ENCODE measurements at places on chromosomes 11 and 22.

- DNase-seq, result no peak
These were observed 22.0 kb upstream of the GRAMD4 start for GRCh38 chr22:46598224-46598623.

DNA sequence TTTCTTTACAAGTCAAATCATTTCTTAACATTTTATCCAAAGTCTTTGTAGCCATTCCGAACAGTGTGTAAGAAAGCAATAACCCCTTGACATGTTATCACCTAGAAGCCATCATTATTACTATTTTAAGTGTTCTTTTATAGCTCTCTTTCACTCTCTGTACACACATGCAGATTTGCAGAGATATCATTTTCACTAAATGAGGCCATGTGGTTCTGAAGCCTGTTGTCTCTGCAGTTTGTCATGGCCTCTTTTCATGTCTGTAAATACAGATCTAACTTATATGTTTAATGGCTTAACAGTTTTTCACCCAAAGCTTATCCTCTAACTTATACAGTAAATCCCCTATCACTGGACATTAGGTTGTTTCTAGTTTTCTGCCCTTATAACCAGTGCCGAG lies 166.8 kb downstream of the MYO18B start:
- no peak for DNase-seq

DNA sequence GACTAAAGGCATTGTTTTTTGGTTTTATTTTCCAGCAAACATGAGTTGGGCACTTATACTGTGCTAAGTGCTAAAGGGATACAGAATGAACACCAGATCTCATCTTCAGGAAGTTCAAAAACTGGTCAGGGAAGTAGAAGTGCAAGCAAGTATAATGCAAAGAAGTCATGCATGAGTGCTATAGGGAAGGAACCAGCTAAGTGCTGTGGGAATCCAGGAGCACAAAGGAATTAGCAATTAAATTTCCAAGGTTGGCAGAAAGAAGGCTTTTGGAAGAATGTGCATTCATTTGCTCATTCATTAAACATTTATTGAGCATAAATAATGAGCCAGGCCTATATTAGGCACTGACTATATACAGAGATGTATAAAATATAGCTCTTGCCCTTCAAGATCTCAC lies 143.7 kb upstream of the ARHGAP42 start:
- no peak for DNase-seq

- no peak for DNase-seq
These were observed 53.0 kb upstream of the LRRC32 start for GRCh38 chr11:76723548-76723947.

DNA sequence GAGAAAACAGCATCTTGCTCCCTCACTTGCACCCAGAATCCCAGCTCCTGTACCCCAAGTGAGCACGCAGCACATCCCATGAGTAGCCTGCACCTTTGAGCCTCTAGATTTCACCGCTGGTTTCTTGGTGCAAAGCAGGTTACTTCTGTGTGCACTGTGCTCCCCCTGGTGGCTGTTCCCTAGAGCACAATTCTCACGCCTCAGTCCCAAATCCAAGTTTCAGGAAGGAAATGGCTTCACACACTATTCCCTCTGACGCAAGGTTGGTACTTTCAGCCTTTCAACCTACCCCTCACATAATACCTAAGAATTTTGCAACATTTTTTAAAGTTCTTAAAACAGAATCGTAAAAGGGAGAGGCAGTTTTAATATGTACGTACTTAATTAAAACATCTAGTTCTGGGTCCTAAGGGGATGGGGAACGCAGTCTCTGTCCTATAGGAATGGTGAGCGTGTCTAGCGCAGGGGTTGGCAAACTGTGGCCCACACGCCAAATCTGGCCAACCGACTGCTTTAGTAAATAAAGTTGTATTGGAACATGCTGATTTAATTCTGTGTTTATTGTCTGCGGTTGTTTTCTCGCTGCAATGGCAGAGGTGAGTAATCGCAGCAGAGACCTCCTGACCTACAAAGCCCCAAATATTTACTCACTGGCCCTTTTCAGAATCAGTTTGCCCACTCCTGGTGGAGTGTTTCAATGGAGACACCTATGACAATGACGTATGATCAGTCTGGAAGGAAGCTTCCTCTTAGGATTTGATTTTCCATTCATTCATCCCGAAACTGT lies 27.5 kb downstream of the DHCR7 start:
- peak; percentile 69 for DNase-seq

- DNase-seq, result no peak
These were observed 570.7 kb downstream of the KCNA4 start for GRCh38 chr11:29446132-29446531.

DNA sequence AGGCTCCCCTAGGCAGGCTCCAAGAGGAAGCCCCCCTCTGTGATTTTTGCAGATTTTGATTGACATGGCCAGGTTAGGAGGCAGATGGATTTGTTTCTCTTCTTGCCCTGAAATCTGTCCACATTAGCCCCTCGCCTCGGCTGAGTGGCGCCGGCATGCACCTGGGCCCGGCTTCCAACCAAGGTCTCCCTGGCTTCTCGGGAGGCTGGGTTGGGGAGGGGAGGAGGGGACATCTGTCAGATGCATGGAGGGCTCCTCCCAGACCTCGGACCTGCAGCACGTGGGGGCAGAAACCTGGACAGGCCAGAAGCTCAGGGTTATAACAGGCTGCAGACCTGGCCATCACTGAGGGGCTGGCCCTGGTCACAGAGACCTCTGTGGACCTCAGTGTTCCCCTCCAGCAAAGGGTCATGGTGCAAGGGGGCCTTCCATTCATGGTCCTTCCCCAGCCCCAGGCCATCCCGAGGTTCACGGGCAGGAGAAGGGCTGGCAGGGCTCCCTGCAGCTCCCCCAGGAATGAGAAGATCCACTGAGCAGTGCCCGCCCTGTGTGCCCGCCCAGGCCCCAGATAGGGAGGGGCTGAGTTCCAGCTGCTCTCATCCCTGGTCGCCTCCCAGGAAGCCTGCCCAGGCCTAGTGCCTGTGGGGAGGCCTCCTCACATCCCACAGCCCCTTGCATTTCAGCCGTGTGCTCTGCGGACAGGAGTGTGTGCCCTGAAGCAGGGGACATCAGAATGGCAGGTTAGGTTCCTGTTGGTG lies 747.8 kb downstream of the BRD1 start:
- no peak for DNase-seq

GRCh38 chr11:118212131-118212725 lies 12.6 kb downstream of the JAML start:
- no peak for DNase-seq

GRCh38 chr22:48343461-48343860 lies 1484.2 kb downstream of the BRD1 start:
- DNase-seq, result no peak

DNA sequence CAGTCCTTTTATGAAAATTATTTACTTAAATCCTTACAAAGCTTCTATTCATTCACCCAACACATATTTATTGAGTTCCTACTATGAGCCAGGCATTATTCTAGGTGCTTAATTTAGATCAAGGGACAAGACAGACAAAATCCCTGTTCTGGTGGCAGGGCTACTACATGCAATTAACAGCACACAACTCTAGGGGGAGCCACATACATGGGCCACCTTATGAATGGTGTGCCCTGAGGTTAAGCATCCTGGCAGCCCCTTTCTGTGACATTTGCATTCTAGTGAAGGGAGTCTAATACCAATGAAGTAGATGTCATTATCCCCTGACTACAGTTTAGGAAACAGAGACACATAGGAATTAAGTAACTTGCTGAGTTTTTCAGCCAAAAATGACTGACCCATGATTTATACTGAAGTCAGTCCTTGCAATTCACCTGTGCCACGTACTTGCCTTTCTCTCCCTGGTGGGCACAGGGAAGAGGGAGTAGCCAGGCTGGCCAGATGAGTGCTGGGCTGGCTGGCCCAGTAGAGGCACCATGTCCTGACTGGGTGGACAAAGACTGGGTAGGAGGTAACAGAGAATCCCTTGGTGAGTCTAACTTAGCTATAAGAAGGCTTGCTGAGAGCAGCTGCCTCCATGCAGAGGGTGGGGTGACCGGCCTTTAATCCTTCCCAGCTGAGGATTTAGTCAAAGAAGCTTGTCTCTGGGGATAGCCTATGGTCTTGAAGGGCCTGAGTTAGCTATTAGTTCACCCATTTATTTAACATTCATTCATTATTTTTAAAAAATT lies 52.0 kb upstream of the ELF5 start:
- DNase-seq, result peak; percentile 35

DNA sequence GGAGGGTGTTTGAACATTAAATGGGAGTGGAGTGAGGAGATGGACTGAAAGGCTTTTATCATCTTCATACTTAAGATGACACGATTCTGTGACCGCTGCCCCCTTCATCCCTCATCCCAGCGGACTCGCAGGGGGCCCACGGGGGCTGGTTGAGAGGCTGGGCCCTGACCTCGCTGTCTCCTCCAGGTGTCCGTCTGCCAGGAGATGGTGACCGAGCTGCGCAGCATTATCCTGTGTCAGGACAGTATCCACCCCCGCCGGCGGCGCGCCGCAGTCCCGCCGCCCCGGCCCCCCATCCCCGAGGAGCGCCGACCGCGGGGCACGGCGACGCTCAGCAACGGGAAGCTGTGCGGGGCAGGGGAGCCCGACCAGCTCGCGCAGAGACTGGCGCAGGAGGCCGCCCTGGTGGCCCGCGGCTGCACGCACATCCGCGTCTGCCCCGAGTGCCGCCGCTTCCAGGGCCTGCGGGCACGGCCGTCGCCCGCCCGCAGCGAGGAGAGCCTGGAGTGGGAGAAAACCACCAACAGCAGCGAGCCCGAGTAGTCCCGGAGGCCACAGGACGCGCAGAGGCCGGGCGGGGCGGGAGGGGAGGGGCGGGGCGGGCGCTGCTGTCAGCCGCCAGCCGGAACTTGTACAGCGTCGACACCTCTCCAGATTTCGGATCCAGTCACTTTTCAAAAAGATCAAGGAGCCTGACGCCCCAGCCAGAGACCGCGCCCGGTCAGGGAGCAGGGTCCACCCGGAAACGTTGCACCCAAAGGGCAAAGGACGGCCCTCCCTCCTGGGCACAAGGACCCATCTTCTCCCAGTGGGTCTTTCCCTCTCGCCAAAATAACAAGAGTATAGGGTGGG lies 38.0 kb upstream of the TBCEL start:
- DNase-seq, result peak; percentile 42

DNA sequence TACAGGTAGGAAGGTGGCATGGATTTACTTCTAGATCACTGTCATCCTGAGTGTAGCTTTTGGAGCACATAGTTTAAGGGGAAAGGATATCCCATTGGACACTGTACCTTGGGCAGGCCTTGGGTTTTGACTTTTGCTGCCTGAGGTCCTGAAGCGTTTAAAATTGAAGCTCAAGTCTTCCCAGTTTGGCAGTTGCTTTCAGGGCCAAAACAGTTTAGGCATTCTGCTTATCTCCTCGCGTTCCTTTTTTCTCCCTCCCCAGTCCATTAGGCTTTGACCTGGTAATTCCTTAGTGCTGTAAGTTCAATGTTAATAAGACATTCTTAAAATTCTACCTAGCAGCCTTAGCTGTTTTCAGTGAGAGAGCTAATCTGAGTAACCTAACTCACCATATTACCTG lies 35.7 kb downstream of the CSTF3 start:
- DNase-seq, result no peak

DNA sequence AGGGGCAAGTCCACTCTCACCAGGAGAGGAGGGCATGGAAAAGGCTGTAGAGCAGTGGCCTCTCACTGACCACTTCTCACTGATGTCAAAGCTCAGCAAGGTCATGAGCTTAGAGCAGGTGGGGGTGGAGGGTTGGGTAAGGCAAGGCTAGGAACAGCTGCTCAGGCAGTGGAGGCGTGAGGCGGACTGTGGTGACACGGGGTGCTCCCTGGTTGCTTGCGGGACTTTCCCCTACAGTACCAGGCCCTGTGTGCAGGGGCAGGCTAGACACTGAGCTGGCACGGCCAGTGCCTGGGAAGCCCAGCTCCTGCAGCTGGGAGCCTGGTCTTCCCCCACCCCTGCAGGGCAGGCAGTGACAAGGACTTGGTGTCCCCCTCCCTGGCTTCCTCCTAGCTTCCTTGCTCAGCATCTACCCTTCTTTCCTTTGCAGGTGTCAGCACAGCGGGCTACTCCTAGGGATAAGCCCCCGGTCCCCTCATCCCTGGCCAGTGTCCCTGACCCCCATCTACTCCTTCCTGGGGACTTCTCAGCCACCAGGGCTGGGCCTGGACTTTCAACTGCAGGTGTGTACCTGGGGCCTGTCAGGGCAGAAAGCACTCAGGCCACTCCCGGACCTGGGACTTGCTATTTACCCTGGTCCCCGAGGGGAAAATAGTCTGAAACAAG lies 45.6 kb downstream of the PISD start:
- DNase-seq, result no peak

GRCh38 chr11:76329983-76330382 lies 50.9 kb downstream of the THAP12 start:
- no peak for DNase-seq

GRCh38 chr11:114197799-114198500 lies 98.2 kb upstream of the NNMT start:
- DNase-seq, result no peak

DNA sequence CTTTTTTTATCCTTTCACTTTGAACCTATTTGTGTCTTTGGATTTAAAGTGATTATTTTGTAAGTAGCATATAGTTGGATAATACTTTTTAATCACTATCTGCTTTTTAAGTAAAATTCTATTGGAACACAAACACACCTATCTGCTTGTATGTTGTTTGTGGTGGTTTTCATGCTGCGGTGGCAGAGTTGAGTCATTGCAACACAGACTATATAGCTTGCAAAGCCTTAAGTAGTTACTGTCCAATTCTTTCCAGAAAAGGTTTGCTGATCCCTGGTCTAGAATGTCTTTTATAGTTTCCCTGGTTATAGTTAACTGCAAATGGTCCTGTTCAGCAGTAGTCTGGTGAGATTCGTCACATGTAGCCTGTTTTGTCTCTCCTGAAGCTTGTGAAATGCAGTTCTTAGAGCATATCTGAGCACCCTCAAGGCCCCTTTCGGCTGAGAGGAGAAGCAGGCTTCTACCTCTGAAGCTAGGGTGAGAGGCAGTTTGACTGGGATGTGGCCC lies 21.5 kb downstream of the SHANK3 start:
- DNase-seq, result no peak

GRCh38 chr22:23180893-23181720 lies 798 bp downstream of the BCR start:
- DNase-seq, result no peak

DNA sequence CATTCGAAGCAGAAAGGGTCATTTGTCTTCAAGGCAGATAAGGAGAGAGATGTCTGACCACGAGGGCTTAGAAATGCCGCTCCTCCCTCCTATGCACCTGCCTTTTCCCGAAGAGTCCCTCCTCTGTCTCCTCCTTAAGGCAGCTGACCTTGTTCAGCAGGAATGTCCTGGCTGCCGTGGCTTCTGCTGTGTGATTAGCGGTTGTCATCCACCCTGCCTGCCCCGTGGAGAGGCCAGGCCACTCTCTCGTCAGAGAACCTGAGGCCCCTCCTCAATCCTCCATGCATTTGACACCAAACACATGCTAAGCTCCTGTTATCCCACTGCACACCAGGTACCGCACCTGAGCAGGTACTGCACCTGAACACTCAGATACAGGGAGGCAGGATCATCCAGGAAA lies 834.6 kb downstream of the TBC1D22A start:
- DNase-seq, result no peak

- DNase-seq, result no peak
These were observed 14.1 kb downstream of the DERL3 start for GRCh38 chr22:23824476-23825245.

All from Jurkat, Clone E6-1 (cell line).